ENCODE measurements at places on chromosomes 13 and 19.

GRCh38 chr13:77946522-77946921 lies 27.9 kb upstream of the EDNRB start:
- no peak for DNase-seq

GRCh38 chr19:28314756-28315155 lies 898.2 kb downstream of the UQCRFS1 start:
- DNase-seq = no peak

- DNase-seq = no peak
Observed at GRCh38 chr19:54684527-54684926, 21.7 kb downstream of the LILRB4 start.

- no peak for DNase-seq
Observed at GRCh38 chr19:39127812-39128515, 2.4 kb downstream of the PAK4 start.

GRCh38 chr13:33178209-33178840 lies 107.2 kb downstream of the STARD13 start:
- DNase-seq = no peak

GRCh38 chr13:91357613-91358386 lies 10.3 kb downstream of the MIR17HG start:
- no peak for DNase-seq

DNA sequence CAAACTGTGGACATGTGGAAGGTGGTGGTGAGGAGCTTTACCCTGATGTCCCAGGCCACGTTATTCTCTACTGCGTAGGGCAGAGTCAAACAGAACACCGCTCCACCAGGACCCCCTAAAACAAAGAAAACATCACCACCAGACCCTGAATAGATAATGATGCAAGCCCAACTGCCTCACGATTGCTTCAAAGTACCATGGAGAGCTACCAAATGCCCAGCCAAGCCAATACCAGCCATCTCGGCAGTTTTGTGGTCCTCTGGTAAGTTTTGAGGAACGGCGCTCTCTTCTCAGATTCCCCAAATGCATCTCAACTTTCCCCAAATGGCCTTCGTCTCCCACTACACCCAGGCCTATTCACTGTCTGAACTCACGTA lies 5.6 kb downstream of the RANBP3 start:
- DNase-seq = no peak

DNA sequence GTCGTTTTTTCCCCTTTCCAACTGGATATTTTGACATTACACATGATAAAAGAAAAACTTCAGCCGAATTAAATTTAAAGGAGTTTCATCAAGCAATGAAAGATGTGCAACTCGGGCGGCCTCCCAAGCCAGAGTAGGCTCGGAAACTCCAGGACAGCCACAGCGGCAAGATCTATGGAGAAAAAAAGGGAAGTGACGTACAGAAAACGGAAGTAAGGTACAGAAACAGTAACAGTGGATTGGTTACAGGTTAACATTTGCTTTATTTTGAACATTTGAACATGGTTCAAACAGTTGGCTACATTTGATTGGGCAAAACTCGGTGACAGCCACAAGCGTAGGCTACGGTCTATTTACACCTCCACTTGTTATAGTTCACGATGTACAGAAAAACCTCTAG lies 30.5 kb upstream of the FAM124A start:
- DNase-seq = no peak

DNA sequence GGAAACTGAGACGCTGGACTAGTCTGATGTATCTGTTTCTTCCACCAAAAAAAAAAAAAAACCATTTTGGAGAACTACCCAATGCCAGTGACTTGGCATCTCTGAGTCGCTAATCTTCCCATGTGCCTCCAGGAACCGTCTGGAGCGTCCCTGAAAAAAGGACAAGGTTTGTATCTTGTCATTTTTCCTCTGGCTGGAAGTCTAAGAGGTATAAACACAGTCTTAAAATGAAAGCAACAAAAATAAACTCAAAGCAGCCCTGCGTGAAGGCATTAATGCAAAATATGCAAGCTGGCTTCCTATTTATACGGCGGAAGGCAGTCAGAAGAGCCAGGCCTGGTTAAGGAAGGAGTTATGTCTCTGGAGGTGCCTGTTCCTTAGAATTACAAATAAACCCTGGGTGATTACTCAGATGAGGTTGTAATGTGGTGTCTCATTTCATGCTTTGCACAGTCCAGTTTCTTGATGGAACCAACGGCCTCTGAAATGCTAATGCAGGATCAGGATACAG lies 20.3 kb downstream of the ACTN4 start:
- DNase-seq = no peak

DNA sequence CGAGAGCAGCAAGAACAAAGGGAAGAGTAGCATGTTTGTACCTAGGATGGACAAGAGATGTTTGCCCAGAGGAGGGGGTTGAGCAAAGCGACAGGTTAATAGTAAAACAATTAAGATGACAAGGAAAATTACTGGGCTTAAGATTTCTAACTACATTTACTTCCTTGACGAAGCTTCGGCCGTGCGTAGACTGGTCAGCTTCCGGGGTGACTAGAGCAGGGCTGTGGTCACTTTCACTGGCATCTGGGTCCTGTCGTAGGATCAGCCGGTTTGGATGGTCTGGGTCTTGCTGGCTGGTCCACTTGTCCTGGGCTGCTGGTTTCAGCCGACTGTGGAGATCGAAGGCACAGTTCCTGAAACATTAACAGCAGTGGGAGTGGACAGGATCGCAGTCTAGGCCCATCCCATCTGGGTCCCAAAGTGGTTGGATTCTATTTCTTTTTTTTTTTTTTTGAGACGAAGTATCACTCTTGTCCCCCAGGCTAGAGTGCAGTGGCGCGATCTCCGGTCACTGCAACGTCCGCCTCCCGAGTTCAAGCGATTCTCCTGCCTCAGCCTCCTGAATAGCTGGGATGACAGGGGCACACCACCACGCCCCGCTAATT lies 5.0 kb upstream of the BSG start:
- DNase-seq = no peak

DNA sequence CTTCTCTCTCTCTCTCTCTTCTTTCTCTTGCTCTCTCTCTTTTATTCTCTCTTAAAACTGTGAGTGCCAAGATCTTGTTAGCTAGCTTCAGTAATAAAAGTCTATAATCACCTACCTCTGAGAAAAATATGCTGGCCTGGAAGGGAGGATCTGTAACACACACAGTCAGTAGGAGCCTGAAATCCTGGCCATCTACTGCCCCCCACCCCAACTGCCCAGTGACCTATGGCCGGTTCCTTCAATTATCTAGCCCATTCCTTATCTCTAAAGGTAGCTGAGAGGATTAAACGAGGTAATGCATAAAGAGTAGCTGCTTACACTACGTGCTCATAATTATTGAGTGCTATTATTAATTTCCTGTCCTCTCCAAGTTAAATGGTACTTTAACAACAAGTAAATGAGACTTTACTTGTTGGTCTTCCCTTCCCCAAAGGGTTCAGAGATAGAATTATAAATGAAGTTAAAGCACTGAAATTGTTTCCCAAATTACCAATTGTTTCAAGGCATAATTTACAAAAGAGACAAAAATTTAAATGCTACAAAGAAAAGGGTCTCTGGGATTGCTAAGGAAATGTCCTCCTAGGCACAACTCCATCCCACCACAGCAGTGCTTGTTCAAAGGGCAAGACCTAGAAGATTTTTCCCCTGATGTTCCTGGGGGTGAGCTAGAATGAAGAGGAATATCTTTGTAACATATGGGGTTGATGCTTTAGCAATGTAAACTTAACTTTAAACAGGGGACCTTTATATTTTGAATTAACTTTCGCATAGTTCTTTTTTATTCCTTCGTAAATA lies 1.8 kb downstream of the LCP1 start:
- DNase-seq = no peak

GRCh38 chr13:98267080-98267912 lies 90.2 kb upstream of the RNF113B start:
- DNase-seq = no peak

GRCh38 chr13:67228031-67228430 lies 2.1 kb downstream of the PCDH9 start:
- no peak for DNase-seq

DNA sequence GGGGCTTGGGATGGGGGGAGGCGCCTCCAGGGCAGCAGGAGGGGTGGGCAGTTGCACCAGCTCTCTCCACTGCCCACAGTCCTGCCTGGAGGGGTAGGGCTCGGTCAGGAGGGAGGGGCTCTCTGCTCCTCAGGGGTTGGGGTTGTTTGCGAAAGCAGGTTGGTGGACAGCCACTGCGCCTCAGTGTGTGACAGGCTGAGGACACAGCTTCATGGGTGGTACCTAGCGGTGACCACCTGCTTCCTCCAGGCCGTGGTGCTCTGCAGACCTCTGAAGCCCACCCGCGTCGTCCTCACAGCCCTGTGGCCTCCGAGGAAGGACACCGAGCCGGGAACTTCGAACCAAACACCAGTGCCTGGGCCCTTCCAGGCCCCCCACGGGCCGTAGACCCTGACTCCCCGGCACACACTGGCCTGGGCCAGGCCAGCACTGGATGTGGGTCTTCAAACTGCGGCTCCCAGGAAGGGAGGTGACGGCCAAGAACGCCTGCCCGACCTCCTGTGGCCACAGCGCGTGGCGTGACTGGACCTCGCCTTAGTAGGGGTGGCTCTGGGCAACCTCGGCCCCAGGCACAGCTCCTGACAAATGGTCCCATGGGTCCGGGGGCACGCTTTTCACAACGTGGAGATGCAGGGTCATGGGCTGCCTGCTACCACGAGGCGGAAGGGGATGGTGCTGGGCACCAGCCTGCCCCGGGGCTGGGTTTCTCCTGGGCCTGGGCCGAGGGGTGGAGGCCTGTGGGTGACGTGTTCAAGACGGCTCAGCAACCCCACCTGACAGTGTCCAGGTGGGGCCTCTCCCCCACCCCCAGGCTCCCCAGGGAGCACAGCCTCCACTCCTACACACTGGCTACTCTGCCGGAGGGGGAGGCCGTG lies 173.2 kb downstream of the KDM4B start:
- DNase-seq = no peak

DNA sequence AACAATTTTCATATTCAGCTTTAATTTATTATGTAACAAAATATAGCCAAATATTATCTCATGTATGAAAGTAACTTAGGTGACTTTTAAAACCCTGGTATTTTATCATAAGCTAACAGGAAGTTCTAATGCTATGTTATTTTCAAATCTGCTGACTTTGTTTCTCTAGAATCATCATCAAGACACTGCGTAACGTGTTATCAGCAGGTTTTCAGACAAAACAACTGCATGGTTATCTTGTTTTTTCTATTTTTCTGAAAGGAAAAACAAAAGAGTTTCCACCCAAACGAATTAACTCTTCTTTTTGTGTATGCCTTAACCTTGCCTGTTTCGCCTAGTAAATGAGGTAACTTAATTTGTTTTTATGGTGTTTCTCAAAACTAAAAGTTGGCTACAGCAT lies 156.3 kb downstream of the TBC1D4 start:
- DNase-seq = no peak

GRCh38 chr13:51728972-51729371 lies 75.0 kb downstream of the DHRS12 start:
- no peak for DNase-seq

GRCh38 chr13:22014469-22014868 lies 343.6 kb downstream of the FGF9 start:
- no peak for DNase-seq

- DNase-seq = no peak
Observed at GRCh38 chr13:34416971-34417380, 525.1 kb upstream of the NBEA start.

DNA sequence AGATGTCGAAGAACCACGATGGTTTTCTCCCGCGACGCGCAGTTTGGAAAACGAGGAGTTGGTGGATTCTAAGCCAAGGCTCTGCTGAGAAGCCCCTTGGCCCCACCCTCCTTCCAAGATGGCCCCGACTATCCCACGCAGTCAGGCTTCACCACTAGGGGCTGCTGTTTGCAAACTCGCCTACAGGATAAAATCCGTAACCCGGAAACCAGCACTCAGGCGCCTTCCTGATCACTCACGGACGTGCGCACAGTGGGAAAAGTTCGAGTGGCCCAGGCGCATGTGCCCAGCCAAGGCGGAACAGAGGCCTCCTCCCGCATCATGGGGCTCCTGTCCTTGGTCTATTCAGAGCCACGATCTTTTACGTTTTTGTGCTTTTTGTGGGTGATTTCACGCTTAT lies 19.2 kb upstream of the UQCR11 start:
- DNase-seq = no peak

DNA sequence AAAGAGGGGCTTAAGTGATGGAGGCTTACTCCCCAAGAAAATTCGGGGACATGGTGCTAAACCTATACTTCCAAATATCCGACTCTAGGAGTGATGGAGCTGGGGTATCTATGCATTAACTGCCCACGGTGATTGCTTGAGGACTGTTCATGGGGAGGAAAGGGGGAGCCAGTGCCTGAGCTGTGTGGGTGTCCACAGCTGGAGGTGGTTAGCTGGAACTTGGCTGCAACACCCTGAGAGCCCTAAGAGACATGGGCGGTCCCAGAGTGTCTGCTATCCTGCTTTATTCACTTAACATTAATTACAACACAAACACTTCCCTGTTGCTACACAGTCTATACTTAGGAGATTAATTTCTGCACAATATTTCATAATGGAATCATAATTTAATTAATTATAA lies 28.1 kb upstream of the POMP start:
- DNase-seq = no peak

GRCh38 chr13:50124536-50125303 lies 109.5 kb downstream of the KCNRG start:
- DNase-seq = no peak

DNA sequence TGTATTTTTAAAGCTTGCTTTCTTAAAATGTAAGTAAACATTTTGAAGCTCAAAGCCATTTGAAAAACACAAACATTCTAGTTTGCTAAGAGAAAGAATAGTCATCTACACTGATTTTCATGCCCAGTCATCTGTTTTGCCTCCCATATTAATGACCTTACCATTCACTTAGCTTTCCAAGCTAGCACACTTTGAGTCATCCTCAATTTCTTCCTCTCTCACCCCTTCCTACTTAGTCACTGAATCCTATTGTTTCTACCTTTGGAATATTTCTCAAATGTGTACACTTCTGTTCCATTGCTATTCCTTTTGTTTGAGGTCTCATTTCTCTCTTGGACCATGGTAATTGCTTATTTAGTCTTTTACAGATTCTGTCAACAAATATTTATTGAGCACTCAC lies 7.3 kb upstream of the HS6ST3 start:
- DNase-seq = peak; percentile 12

DNA sequence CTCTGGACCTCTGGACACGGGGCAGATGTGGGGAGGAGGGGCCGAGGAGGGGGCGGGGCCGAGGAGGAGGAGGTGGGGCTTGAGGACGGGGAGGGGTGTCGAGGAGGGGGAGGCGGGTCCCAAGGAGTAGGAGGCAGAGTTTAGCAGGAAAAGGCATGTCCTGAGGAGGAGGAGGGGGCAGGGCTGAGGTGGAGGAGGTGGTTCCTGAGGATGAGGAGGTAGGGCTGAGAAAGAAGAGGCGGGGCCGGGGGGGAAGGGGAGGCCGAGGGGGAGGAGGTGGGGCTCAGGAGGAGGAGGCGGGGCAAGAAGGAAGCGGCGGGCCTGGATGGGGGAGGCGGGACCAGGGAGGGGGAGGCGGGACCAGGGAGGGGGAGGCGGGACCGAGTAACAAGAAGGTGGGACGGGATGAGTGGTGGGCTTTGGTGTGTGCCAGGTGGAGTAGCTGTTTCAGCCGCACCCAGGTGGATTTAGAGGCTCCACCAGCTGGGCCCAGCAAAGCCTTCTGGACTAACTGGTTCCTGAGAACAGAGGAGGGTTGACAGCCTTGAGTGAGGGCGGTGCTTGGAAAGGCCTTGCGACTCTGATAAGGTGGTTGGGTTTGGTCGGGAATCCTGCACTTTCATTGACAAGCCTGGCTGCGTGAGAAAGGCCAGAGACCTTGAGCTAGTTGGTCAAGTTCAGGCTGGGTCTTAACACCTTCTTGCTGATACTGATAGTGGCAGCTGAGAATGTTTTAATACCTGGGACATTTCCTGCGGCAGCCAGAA lies 7.7 kb downstream of the TECR start:
- no peak for DNase-seq

GRCh38 chr13:39144941-39145533 lies 106.8 kb downstream of the NHLRC3 start:
- peak; percentile 26 for DNase-seq
